Activated CD8-positive, alpha-beta memory T cell treated with anti-CD3 and anti-CD28 coated beads for 4 hours (primary cell): ENCODE measurements at places on chromosomes 4 and X.
A peak's percentile ranks its signal among the peaks of the same experiment; 100 is the strongest.

GRCh38 chr4:14769993-14770392, 232.3 kb upstream of the CPEB2 start:
- no peak for DNase-seq

DNA sequence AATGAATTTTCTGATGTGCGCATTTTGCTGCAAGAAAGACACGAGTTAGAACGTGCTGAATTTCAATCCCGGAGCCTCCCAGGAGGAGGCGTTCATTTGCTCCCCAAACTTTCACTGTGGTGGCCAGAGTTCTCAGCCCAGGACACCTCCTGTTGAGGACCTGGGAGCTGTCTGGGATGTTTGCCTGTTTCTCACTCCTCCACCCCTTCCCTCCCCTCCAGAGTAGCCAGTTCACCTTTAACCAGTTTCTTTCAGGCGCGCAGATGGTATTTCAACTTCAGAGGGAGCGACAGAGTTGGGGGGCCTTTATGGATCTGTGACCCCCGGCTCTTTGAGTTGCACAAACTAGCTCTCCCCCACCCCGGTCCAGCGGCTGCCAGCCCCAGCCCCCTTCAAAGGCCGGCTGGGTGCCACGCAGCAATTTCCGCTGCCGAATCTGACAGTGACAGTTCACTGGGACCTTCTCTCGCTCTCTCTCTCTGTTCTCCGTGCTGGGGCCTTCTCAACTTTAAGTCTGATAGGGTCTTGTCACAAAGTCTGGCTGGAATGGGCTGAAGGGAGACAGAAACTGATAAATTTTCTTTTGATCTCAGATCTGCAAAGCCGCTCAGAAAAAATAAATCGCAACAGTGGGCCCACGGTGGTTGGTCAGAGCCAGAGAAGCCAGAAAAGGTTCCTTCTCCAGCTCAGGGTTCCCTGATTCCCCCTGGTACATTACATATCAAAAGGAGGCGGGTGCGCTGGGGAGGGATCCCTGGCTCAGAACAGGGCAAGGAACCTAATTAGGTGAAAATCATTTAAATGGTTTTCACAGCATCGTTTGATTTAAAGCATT, 100.0 kb upstream of the STX18 start:
- DNase-seq = no peak

DNA sequence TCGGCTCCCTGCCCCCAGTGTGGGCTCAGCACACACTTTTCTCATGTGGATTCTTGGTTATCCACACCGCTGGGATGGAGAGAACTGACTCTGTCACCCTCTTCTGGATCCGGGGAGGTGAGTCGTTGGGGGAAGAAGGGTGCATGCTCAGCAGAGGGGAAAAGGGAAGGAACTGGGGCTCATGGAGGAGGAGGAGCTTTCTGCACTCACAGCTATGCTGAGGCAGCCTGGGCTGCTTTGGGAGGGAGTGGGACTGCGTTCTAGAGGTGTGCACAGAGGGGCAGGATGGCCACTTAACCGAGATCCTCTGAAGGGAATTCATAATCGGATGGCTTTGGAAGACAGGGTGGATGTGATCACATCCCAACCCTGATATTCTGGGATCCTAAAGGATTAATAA, 51.6 kb downstream of the RTL5 start:
- DNase-seq = no peak

DNA sequence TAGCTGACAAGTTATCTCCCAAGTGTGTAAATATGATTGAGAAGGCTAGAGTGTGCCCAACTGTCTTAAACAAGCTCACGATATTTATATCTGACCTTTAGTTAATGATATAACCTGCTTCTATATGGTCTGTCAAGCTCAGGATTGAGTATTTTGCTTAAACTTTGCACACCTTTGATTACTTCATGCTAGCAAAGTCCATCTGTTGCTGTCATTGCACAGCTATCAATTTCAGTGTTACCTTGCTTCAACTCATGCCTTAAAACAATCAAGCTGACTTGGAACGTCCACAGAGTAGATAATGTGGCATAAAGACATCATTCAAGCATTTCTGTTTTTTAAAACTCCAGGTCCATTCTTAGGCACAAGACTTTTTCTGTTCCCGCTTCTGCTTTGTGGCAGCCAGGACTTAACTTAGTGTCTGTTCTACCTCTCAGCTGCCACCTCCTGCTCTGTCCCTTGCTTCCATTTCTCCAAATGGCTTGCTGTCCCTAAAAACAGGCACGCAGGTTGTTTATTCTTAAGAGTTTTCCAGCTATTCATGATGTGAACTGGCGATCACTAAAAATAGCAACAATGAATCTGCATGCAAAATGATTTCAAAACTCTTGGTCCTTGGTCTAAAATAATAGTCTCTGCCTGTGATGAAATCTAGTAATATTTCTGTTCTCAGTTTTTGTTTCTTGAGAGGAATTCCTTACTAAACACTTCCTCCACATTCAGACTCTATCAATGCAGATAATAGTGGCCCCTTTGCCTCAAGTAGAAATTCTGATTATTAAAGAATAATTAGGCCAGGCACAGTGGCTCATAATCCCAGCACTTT, 16.3 kb upstream of the NEIL3 start:
- no peak for DNase-seq

DNA sequence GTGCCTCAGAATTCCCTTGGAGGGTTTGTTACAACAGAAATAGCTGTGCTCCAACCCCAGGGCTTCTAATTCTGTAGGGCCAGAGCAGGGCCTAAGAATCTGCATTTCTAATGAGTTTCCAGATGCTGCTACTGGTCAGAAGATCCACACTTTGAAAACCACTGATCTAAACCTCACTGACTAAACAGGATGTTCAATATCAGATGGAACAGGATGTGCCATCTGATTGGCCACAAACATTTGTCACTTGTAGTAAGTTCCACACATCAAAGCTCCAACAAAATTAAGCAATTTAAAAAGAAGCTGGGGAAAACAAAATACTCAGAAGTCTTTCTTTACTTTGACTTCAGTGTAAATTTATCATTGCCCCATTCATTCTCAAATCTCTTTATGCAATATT, 14.3 kb downstream of the CASK start:
- DNase-seq = no peak

- DNase-seq = no peak
Observed at GRCh38 chr4:108010167-108010566, 20.5 kb downstream of the HADH start.

DNA sequence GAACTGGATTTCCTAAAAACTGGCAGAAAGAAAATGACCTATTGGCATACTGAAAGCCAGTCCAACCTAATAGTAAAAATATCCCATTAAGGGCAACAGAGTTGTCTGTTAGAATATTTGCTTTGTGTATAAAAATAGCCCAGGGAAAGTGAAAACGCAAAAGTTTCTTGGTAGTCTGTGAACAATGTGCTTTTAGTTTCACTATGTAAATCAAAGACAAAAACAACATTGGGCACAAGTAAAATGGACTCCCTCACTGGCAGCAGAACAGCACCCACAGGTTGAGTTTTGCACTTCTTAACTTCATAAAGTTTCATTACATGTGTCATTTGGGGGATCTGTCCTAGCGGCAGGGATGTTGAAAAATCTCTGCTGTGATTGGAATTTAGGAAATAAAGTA, 4.3 kb upstream of the FGG start:
- no peak for DNase-seq

GRCh38 chrX:130295519-130296296, 27.0 kb upstream of the ZNF280C start:
- DNase-seq = no peak

GRCh38 chr4:65367306-65367705, 303.0 kb downstream of the EPHA5 start:
- no peak for DNase-seq

DNA sequence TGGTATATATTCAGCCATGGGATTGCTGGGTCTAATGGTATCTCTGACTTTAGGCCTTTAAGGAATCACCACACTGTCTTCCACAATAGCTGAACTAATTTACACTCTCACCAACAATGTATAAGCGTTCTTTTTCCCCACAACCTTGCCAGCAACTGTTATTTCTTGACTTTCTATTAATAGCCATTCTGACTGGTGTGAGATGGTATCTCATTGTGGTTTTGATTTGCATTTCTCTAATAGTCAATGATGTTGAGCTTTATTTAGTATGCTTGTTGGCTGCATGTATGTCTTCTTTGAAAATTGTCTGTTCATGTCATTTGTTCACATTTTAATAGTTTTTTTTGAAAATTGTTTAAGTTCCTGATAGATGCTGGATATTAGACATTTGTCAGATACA, 235.2 kb downstream of the HEPH start:
- DNase-seq = no peak

DNA sequence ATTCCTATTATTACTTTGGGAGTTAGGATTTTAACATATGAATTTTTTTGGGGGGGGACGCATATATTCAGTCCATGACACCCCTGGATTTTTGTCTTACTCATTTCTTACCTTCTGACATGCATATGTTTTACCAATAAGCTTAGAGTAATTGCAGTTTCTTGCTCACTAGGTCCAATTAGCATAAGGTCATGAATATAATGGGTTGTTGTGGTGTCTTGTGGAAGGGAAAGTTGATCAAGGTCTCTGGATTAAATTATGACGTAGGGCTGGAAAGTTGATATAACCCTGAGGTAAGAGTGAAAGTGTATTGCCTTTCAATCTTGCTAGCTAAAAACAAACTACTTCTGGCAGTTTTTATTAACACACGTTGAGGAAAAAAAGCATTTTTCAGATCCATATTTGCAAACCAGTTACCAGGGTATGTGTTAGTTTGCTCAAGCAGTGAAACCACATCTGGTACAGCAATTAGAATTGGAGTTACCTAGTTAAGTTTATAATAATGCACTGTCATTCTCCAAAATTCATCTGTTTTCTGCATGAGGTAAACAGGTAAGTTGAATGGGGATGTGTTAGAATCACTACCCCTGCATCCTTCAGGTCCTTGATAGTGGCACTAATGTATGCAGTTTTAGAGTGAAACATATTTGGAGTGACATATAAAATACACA, 32.0 kb downstream of the STIM2 start:
- no peak for DNase-seq

DNA sequence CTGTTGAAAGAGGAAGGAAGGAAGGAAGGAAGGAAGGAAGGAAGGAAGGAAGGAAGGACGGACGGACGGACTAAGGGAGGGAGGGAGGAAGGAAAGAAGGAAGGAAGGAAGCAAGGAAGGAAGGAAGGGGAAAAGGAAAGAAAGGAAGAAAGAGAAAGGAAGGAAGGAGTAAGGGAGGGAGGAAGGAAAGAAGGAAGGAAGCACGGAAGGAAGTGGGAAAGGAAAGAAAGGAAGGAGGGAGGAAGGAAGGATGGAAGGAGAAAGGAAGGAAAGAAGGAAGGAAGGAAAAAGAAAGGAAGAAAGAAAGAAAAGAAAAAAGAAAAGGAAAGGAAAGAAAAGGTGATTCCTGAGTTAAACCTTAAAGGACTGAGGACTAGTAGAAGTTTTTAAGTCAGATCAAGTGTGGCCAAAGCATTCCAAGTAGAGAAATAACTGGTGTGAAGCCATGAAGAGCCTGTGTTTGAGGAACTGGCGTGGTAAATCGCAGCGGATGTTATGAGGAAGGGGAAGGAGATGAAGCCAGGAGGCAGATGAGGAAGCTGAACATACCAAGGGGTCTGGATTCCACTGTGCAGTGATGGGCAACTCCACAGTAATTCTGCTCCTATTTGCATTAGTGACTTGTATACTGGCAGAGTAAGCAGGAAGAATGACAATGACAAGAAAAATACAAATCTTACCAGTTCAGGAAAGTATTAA, 163.5 kb downstream of the MGST2 start:
- no peak for DNase-seq

- no peak for DNase-seq
Observed at GRCh38 chr4:168398589-168398988, 80.0 kb upstream of the DDX60 start.

DNA sequence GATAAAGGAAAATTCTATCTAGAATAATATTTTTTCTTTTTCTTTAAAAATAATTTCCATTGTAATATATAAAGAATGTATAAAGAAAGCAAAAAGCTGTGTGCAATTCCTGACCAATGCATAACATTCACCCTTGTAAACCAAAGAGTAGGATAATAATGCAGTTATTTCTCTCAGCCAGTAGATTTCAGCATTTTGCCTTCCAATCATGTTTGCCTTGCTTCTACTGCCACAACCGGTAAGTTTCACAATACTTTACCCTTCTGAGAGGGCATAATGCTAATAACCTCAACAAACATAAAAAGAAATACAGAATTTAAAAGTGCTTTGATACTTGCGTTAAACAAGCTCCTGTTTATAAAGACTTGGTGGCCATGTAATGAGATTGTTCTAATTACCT, 59.9 kb downstream of the CHIC2 start:
- DNase-seq = no peak

DNA sequence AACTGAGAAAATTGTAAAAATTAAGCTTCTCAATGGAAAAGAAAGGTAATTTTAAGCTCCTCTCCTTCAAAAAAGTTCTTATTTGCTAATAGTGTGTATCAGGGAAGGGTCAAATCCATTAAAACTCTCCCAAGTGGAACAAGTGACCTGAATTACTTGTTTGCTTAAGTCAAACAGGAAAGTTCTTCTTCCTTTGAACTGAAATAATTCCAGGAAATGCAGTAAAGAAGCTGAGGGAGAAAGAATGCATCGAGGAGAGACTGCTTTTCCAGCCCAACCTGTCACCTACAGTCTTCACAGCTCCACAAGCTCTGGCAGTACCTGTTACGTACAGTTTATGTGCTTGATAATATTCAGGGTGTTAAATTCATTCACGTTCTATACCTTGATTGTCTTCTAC, 131.1 kb downstream of the KLHL8 start:
- no peak for DNase-seq

GRCh38 chr4:33532821-33533220, 2711.5 kb downstream of the ARAP2 start:
- DNase-seq = no peak

DNA sequence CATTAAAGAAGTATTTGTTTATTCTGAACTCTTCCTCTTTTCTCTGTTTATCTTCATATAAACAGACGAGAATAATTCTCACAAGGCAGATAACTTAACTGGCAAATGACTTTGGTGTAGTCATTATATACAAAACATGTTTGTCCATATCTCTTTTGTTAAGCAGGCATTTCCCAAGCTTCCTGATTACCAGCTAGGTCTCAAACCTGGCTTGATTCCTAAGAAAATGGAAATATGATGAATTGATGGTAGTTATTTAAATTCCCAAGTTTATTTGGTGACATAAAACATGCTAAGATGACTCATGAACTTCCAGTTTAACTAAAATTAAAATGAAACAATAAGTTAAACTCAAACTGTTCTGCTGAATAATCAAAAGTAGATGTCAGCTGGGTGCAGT, 96.8 kb downstream of the ARSJ start:
- no peak for DNase-seq

DNA sequence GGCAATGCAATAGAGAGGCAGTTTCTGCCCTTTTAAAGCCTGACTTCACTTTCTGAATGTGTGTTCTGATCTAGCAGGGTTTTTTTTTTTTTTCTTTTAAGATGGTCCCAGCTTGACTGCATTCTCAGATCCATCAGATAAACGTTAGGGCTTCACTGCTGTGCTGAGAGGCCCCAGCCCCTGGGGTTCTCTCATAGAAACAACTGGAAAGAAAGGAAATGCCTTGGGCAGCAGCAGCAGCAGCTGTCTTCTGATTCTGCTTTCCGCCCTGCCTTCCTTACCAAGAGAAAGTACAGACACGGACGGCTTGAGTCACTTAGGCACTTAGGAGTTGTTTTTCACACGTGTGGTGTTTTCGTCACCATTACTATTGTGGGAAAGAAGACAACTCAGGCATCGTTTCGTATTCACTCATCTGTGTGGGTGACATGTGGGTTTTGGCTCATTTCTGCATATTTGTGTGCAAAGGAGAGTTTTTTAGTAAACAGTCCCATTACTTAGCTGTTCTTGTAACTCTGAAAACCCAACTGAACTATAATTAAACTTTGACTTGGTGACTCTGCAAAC, 172.0 kb downstream of the PTTG2 start:
- peak; percentile 61 for DNase-seq
